ENCODE measurements at places on chromosomes 16 and 17.

GRCh38 chr17:71024172-71024571 is 854.8 kb downstream of the KCNJ2 start:
- no peak for DNase-seq

GRCh38 chr17:76683921-76684745 is 26.6 kb downstream of the MXRA7 start:
- no peak for DNase-seq

DNA sequence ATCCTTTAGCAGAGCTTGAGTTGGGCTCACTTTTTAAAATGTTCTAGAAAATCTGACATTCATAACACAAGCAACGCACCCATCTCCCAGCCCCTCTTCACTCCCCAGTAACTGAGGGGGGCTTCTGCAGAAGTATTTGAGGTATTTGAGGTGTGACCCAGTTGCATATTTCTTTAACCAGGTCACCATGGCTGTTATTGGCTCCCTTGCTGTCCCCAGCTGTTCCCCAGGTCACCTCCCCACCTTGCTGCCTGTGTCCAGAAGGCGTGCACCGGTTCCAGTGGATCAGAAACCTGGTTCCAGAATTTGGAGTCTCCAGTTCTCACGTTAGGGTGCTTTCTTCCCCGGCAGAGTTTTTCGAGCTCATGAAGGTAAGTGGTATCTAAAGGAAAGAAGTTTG is 13.8 kb downstream of the PGS1 start:
- DNase-seq = no peak

DNA sequence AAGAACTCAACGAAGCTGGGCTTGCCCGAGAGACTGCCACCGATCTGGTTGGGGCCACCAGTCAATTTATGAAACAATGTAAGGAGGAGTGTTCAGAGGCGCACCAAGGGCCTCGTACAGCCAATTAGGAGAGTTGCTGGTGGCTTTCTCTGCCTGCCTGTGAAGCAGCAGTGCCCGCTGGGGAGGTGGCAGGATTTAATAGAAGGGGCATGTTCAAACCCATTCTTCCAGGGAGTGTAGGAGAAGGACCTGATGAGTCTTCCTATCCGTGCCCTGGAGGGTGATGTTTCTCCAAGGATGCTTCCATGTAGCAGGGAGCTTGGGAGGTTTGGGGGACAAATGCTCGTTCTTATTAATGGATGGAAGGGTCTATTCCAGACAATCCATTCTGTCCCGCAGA is 178.4 kb downstream of the CCDC182 start:
- DNase-seq = no peak

DNA sequence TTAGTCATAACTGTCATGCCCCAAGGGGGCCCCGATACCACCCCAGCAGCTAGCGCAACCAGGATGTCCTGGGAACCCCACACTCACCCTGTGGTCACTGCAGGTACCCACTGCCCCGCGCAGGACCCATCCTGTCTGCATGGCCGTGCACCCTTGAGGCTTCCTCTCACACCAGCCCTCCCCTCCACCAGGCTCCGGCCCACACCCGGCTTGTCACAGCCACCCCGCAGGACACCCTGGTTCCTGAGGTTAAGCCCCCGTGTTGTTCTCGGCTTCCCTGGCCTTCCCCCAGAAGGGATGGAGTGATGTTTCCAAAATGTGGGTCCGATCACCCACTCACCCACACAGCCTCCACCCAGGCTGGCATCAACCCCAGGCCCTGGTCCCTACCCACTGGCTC is 7.5 kb downstream of the DNASE1L2 start:
- no peak for DNase-seq

GRCh38 chr17:49362723-49363117 is 670 bp upstream of the ZNF652 start:
- DNase-seq = no peak

- peak; percentile 94 for DNase-seq
Observed at GRCh38 chr17:29155227-29155965, 24.8 kb downstream of the MYO18A start.

- DNase-seq = no peak
Observed at GRCh38 chr17:34760931-34761495, 181.6 kb downstream of the TMEM132E start.

- DNase-seq = no peak
Observed at GRCh38 chr17:70070305-70071027, 4.6 kb upstream of the KCNJ16 start.

DNA sequence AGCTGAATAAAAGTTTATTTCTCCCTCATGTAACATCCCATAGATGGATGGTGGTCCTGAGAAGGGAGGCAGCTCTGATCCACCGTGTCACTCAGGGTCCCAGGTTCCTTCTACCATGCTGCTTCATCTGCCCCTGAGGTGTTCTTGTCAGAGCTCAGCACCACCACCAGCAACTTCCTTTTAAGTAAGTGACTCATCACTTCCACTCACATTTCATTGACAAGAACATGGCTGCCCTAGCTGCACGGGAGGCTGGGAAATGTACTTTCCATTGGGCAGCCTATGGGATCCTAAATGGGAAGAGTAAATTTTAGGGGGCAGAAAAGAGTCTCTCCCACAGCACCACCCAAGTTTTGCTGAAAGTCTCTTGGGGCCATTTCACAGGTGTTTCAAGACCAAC is 134.7 kb downstream of the USP31 start:
- DNase-seq = peak; percentile 12

GRCh38 chr17:51926448-51926847 is 232.1 kb downstream of the CA10 start:
- DNase-seq = no peak

- DNase-seq = peak; percentile 47
Observed at GRCh38 chr17:74864866-74865395, 5.2 kb upstream of the GRIN2C start.

DNA sequence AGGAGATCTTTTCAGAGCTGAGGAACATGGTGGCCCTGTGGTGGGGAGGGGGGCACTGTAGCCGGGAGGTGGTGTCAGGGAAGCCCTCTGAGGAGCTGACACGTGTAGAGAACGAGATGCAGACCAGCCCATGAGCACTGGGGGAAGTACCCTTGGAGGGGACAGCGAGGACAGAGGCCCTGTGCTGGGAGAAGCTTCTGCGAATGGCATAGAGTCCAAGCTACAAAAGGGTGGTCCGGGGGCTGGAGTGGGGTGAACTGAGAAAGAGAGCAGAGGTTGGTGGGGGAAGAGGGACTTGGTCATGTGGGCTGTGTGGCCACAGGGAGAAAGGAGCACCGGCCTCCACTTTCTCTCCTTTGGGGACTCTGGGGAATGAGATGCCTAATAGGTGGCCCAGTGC is 270.8 kb downstream of the CBLN1 start:
- no peak for DNase-seq

DNA sequence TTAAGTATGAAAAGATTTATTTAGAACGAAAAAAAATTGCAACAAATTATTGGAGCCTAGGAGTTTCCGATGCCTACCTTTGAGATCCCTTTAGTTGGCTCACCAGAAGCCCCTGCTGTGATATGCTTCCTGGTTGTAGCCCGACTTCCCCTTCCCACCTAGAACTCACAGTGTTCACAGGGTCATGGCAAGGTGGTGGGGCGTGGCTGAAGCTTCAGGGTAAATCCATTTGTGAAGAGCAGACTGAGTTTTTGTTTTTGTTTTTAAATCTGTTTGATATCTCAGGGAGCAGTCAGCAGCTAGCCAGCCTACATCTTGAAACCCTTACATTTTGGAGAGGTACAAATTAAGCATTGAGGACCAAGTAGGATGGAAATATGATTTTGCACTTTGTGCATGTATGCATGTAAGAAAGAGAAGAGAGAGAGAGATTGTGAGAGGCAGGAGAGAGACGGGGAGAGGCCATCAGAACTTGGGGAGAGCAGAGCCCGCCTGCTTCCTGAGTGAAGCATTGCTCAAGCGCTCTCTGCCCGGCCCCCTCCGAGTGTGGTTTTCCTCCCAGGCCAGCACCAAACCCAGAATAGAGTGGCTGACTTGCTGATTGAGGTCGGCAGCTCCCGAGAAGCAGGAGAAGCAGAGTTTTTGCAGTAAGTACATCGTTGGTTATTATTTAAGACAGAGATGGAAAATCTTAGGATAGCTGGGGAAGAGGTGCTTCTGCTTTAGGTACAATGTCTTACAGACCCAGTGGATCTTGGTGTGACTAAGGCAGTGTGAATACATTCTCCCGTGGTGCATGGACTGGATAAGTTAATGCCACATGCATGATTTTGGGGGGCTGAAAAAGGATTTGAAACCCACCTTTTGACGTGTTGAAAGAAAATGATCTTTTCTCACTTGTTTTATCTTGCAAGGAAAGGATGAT is 64.2 kb downstream of the SPECC1 start:
- DNase-seq = peak; percentile 64

- peak; percentile 78 for DNase-seq
Observed at GRCh38 chr17:37519251-37519985, 29.7 kb downstream of the DUSP14 start.

GRCh38 chr17:36723459-36724025 is 122.2 kb downstream of the MRM1 start:
- DNase-seq = no peak

DNA sequence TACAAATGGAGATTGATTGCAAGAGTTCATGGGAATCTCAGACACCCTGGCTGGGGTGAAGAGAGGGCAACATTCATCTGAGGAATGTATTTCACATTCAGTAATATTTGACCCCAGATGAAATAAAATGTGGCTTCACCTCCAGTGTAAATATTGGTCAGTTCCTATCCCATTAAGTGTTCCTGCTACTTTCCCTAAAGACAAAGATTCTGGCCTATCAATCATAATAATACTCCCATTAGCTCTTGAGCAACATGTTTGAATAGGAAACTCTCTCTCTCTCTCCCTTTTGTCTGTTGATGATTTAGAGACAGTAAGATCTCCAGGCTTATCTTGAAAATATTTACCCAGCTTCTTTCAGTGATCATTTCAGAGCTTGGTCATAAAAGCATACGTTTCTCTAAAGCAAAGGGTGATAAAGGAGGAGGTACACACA is 70.1 kb downstream of the KCNJ2 start:
- no peak for DNase-seq

- no peak for DNase-seq
Observed at GRCh38 chr16:2090777-2091546, 43.2 kb downstream of the TSC2 start.

DNA sequence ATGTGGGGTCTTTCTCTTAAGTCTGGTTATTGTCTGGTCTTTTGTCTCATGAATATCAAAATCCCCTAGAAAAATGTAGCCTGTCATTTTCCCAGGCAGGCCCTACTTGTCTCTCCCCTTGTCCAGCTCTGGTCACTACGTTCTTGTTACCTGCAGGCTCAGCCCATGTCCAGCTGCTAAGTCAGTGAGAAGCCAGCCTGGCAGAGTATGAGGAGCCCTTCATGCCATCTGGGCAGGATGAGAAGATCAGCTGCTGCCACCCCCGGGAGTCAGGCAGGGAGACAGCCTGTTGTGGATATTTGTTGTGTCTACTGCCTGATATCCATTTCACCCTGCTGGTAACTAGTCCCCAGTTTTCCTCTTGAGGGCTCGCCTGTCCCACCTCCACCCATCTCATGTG is 88.9 kb downstream of the ASIC2 start:
- no peak for DNase-seq

All from M059J (cell line).